ENCODE measurements at places on chromosomes 3 and 15.
A peak's percentile ranks its signal among the peaks of the same experiment; 100 is the strongest.

GRCh38 chr3:76958274-76958673 is 81.6 kb upstream of the ROBO2 start:
- no peak for DNase-seq

DNA sequence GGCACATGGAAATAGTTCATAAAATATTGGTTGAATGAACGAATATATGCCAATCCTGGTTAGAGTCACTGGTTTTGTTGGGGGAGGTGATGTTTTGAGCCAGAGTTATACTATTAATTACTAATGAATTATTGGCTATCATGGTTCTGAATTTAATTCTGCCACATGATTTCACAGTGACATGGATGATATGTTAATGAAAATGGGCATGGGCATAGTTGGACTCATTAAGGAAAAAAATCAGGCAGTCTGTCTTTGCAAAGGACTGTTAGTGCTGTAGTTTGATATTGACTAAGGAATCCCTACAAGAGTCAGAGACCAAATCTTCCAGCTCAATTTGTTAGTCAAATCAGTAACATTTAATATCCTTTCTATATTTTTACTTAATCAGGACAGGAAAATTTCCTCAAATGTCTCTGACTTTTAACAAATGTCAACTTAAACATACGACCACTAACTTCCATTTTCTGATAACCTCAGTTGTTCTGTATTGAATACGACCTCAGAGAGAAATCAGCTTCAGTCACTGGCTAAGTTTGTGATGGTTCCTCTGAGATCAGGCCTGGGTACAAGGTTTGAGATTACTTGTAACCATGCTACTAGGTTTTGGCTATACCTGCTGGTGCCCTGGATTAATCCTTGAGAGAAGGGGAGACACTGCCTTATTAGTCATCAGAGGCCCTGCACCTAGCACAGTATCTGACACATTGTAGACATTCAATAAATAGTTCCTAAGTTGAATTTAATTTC is 13.3 kb downstream of the NFKBIZ start:
- no peak for DNase-seq

- no peak for DNase-seq
Observed at GRCh38 chr3:196007744-196008335, 74.0 kb downstream of the TFRC start.

DNA sequence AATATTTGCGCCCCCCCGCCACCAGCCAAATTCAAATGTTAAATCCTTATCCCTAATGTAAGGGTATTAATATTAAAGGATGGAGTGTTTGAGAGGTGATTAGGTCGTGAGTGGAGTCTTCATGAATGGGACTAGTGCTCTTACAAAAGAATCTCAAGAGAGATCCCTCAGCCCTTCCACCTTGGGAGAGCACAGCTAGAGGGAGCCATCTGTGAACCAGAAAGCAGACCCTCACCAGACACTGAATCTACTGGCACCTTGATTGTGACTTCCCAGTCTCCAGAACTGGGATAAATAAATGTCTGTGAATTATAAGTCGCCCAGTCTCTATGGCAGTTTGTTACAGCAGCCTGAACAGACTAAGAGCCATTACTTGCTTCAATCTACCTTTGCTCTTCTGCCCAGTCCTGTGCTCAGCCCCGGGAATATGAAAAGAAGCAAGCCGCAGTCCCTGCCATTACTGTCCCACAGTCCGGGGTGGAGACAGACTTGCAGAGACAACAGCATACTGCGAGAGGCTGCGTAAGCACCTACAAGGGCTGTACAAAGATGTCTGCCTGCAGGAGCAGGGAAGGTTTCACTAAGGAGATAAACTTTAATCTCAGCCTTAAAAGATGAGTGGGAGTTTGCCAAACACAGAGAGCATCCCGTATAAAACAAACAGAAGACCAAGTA is 110.7 kb upstream of the TMCO5A start:
- no peak for DNase-seq

GRCh38 chr3:61141697-61142096 is 109.6 kb downstream of the FHIT start:
- no peak for DNase-seq

DNA sequence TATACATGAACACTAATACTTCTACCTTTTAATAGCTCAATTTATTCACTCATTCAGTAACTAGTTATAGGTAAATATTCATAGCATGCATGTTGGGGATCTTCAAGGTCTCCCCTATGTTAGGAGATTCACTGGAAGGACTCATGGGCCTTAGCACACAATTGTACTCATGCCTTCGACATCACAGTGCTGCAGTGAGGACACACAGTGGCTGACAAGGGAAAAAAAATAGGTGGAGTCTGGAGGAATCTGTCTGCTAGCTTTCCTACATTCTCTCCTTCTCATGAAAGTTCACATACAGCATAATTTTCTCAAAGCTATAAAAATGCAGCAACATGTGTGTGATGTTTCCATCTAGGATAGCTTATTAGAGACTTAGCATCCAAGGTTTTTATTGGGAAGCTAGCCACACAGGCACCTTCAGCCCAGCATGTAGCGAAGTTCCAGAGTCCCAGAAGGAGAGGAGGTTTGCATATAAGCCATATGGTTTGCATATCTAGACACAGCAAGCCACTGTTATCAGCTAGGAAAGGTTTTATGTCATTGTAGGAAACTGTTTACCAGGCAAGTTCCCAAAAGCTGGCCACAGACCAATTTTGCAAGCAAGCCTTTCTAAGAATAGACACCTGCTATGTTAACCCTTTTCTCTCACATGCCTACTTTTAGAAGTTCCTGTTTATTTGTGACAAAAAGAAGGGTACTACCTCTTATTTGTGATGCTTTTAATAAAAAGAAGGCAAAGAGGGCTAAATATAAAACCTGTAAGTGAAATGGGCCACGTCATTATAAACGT is 46.4 kb downstream of the MORC1 start:
- DNase-seq: no peak

DNA sequence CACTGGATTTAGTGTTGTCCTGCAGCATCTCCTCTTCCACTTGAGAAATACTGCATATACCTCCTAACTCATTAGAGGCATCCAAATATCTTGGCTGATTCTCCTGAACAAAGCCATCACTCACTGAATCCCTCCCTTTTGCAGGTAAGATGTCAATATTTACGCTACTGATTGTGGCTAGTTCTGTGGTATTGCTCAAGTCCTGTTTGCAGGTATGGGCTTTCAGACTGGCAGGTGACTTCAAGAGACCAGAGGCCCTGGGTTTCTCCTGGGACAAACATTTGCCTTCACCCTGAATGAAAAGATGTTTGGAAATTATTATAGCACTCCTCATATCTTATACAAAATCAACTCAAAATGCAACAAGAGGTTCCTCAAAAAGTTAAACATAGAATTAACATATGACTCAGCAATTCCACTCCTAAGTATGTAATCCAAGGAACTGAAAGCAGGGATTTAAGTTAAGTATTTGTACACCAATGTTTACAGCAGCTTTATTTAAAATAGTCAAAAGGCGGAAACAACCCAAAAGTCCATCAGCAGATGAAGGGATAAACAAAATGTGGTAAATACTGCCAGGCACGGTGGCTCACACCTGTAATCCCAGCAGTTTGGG is 18.6 kb downstream of the NEK4 start:
- no peak for DNase-seq

GRCh38 chr3:129344540-129345220 is 66.0 kb downstream of the HMCES start:
- DNase-seq: no peak

DNA sequence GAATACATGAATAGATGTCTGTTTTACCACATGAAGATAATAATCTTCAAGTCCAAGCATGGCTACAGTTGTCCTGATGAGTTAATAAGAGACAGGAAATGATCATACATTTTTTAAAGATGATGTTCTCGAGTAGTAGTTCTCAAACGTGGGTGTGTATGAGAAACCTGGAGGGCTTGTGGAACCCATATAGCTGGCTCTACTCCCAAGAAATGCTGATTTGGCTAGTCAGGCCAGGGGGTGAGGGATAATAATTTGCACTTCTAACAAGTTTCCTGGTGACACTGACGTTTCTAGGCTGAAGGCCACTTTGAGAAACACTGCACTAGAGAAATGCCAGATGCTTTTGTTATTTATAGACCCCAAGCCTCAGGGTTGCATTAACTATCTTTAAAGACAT is 37.0 kb downstream of the ROPN1B start:
- no peak for DNase-seq

DNA sequence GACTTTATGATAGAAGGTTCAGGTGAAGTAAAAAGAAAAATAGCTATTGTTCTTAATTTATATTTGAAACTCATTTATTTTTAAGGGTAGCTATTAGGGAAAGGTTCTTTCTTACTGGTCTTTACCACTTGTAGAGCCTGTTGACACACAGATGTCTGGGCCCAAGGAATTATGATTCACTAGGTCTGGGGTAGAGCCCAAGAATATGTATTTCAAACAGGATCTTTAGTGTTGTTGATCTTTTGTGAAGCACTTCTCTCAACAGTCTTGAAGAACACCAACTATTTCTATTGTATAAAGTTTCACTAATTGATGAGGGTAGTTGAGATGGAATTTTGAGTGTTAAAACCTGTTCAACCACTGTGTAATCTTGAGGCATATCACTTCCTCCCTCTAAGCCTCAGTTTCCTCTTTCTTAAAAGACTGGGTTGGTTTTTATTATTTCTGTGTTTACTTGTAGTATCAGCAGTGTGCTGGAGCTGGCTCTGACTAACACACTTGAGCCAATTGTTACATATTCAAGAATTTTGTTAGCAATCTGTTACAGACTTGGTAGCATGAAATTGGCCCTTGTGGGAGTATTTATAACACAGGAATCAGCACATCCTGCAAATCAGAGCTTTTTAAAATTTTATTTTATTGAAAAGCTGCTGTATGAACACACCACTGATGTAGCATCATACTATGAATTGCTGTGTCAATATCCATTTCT is 155.9 kb downstream of the RBMS3 start:
- no peak for DNase-seq

DNA sequence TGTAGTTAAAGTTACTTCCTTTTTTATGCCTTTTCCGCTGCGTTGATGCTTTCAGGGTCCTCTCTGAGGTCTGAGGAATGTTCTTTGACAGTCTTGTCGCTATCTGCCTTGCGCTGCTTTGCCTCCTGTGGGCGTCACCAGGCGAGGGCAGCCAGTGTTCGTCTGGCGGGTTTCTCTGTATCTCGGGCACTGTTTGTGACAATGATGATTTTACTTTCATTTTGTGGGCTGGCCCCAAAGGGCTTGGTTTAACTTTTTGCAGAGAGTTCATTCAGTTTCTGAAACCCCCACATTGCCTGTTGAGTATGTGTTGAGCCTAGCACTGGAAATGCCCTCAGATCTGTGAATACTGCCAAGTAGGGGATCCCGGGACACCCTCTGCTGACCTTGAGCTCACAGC is 24.6 kb upstream of the SACM1L start:
- DNase-seq: peak; percentile 49

DNA sequence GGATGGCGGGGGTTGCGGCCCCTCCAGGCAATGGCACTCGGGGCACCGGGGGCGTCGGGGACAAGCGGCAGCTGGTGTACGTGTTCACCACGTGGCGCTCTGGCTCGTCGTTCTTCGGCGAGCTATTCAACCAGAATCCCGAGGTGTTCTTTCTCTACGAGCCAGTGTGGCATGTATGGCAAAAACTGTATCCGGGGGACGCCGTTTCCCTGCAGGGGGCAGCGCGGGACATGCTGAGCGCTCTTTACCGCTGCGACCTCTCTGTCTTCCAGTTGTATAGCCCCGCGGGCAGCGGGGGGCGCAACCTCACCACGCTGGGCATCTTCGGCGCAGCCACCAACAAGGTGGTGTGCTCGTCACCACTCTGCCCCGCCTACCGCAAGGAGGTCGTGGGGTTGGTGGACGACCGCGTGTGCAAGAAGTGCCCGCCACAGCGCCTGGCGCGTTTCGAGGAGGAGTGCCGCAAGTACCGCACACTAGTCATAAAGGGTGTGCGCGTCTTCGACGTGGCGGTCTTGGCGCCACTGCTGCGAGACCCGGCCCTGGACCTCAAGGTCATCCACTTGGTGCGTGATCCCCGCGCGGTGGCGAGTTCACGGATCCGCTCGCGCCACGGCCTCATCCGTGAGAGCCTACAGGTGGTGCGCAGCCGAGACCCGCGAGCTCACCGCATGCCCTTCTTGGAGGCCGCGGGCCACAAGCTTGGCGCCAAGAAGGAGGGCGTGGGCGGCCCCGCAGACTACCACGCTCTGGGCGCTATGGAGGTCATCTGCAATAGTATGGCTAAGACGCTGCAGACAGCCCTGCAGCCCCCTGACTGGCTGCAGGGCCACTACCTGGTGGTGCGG is 1.9 kb downstream of the CHST2 start:
- DNase-seq: peak; percentile 41

GRCh38 chr15:59273234-59273633 is 66.6 kb downstream of the LDHAL6B start:
- DNase-seq: no peak

DNA sequence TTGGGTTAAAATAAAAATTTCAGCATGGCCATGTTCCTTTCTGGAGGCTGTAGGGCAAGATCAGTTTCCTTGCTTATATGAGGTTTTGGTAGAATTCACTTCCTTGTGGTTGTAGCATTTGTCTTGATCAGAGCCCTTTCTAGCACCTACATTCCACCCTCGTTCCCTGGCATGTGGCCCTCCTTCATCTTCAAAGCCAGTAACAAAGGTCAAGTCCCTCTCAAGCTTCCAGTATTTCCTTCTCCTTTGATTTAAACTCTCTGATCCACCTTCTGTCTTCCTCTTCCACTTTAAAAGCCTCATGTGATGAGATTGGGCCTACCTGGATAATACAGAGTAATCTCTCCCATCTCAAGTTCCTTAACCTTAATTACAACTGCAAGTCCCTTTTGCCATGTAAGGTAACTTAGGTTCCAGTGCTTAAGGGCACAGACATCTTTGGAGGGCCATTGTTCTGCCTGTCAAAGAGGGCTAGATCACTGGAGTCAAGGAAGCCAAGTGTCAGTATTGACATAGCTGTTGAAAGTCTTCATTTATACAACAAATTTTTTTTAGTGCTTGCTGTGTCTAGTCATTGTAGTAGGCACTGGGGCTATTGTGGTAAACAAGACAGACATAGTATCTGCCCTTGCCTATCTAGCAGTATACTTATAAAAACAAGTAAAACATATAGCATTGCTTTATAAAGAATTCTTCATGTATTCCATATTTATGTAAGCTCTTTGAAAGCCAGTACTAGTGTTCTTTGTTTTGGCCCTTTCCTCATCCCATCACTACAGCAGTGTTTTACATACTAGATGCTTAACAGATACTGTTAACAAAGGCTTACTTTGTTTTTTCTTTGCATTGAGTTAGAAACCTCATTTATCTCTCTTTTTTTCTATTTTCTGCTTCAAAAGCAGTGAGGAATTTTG is 40.7 kb downstream of the GLCE start:
- DNase-seq: no peak

GRCh38 chr15:32641517-32642059 is at the start of gene SCG5:
SCG5 (plus strand) TSS chr15:32641710; CDS start chr15:32643593, 1,883 bp downstream.
- no peak for DNase-seq

DNA sequence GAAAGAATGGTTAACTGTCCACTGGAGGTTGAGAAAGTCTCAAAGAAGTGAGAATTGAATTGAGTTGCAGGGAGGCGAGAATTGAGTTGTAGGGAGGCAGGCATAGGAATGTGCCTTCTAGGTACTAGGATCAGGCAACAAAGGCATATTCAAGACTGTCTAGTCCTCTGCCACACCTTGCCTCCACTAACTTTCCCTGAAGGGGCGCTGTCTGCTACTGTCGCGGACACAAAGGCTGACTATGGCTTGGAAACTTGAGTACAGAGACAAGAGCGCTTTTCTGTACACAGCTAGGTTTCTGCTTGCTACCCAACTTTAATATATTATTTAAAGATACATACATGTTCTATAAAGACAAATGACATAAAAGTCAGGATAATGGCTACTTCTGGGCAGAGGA is 10.4 kb upstream of the FBXL22 start:
- no peak for DNase-seq

Measured in stimulated activated CD4-positive, alpha-beta T cell treated with anti-CD3 and anti-CD28 coated beads, Interleukin-1b, Interleukin-23, amount 100 ng/mL, for 1 hour (primary cell).